Astrocyte of the spinal cord (primary cell): ENCODE measurements at places on chromosomes 11 and 22.
A peak's percentile ranks its signal among the peaks of the same experiment; 100 is the strongest.

DNA sequence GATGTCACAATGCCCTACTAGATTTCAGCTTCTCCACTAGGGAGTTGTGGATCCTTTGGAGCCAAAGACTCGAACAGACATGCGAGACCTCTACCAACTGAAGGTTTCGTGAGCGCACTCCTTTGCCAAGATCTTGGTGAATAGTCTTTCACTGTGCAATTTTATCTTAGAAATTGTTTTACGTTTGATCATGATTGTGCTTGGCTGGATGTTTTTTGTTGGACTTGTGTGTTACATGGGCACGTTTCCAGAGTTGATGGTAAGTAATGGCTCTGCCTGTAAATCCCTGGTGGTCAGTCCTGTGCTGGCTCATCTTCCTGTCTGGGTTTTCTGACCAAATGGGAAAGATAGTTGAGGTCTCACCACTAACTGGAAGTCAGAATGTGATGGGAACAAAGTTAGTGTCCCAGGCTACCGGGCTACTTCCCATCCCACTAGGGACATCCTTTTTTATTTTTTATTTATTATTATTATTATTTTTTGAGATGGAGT lies at the start of gene MISFA:
Gene MISFA (plus strand): TSS at position 51 of the 492 bp plus-strand sequence. CDS start 140 bp downstream, at position 191.
- DNase-seq: no peak

DNA sequence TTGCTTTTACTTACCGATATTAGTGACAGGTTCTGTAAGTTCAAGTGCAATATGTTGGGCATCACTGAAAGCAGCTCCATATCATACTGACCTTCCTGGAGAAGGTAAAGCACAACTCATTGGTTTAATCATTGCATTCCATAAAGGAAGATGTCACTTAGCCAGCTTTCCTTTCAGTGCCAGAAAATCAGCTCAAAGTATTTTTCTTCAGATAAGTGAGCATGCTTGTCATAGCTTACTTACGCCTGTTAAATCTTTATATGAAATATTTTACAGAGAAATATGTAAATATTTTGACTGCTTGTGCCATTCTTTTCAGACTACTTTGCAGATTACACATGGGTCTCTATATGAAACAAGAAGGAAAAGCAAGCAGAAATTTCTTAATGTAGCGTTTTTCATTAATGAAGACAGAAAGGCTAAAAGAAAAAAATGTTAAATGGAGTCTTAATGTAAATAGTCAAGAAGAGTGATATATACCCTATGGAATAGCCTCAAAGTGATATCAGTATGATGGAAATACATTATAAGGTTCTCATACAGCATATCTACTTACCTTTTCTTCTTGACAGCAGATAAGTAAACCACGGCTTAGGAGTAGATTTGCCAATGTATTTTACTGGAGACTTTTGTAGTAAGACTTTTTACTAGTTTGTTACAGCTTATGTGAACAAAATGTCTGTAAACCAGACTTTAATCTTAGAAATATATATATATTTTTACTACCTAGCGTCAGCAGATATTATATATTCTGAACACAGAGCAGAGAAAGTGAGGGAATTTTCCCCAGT lies 649.7 kb downstream of the METTL15 start:
- peak; percentile 81 for DNase-seq

DNA sequence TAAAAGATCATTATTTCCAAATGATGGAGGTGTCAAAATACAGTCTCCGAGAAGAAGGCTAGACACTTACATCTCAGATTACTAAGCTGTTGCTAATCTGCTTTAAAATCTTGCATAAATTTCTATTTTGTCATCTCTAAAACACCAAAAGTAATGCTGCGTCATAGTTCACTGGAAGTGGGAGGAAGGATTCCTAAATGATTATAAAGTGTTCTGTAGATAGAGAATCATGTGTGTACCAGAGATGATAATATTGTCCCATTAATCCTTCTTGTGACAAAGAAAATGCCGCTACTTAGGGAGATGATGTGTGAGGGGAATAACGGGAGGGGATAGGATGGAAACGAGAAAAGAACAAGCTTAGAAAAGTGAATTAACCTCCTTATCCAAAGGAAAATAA lies 268.6 kb downstream of the JRKL start:
- no peak for DNase-seq

- DNase-seq: no peak
Measured at GRCh38 chr22:44130076-44130711, 50.5 kb upstream of the PARVG start.

DNA sequence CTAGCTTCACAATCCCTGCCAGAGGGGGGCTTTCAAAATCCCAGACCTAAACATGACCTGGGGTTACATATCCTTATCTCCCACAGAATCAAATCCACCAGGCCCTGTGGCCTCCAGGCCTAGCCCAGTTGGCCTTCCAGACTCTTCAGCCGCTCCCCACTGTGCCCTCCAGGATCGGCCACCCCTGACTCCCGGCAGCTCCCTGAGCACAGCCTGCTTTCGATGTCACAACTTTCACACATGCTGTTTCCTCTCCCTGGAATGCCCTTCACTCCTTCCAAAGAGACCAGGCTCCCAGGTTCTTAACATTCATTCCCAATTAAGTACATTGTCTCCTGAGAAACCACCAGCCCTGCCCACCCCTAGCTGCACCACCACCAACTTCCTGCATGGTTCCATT lies 62.7 kb downstream of the CSNK2A3 start:
- DNase-seq: no peak

- DNase-seq: peak; percentile 53
Measured at GRCh38 chr11:36010010-36010740, 66.3 kb downstream of the LDLRAD3 start.

GRCh38 chr22:43624144-43624998 lies 187.7 kb downstream of the EFCAB6 start:
- peak; percentile 60 for DNase-seq

DNA sequence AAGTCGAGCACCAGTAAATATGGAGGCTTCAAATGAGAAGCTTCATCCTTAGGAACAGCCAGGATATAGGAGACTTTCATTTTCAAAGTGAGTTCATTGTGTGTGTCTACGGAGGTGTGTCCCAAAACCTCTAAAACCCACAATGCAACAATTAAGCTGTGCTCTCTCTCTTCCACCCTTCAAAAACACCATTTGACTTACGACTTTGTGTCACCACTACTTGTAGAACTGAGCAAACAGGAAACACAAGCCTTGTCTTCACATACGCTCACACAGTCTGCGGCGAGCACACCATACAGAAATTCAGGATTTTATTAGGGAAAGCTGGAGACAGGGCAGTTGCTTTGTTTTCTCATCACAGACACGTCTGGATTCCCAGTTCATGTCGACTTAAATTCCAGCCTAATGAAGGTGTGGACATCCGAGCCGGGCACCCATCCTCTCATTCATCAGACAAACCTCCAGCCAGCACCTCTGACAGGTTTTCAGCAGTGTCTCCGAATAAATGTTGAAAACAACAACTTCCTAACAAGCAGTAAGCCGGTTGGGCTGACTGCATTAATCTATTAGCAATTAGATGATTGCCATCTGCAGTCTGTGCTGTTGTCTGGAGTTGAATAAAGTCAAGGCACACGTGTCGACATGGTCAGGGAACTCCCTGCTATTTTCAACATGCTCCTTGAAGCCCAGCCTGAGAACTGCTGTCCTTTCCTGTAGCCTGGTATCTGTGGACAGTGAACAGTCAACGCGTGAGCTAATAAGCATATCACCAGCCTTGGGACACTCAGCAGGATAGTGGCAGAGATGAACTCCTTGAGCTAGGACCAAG lies 1411.1 kb downstream of the BRD1 start:
- no peak for DNase-seq
